ENCODE measurements at places on chromosomes 3 and 15.

- no peak for DNase-seq
Observed at GRCh38 chr3:23698652-23699313, 107.0 kb upstream of the UBE2E1 start.

DNA sequence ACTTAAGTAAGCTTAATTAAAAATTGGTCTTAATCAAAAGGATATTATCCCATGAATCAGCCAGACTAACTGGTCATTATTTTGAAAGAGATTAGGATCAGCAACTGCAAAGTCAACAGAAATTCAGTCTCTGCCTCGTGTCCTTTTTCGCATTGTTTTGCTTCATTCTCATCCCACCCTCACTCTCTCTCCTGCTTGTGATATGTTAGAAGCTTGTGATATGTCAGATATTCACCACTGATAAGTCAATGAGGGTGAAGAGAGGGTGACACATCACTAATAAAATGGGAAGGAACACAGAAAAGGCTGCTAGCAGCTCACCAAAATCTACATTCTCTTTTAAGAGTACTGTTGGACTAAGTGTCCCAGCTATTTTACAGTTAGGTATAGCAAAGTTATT lies 146.1 kb downstream of the SUCNR1 start:
- no peak for DNase-seq

GRCh38 chr15:69679623-69680228 lies 227.1 kb downstream of the RPLP1 start:
- no peak for DNase-seq

GRCh38 chr3:14274612-14274936 lies 96.0 kb downstream of the LSM3 start:
- no peak for DNase-seq

- DNase-seq: peak; percentile 41
Observed at GRCh38 chr3:73365756-73366397, 258.9 kb downstream of the PDZRN3 start.

- DNase-seq: peak; percentile 59
Observed at GRCh38 chr3:150227839-150228238, 180.3 kb upstream of the TSC22D2 start.

DNA sequence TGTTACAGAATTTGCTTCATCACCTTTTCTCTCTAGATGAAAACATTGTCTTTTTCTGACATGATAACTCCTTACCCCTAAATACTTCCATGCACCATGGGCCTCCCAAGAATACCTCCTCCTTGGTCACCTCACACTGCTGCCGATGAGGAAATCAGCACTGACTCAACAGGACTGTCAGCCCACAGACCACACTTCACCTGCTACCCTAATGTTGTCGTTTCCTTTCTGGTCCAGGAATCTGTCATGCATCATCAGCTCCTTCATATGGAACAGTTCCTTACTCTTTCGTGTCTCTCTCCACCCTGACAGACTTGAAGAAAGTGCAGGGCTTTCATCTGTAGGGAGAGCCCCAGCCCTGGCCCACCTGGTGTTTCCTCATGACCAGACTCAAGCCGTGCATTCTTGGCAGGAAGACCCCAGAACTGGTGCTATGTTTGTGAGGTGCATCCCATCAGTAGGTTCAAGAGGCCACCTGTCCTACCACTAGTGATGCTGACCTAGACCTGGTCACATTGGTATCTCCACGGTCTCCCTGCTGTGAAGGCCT lies 41.1 kb upstream of the PLXNA1 start:
- DNase-seq: no peak

DNA sequence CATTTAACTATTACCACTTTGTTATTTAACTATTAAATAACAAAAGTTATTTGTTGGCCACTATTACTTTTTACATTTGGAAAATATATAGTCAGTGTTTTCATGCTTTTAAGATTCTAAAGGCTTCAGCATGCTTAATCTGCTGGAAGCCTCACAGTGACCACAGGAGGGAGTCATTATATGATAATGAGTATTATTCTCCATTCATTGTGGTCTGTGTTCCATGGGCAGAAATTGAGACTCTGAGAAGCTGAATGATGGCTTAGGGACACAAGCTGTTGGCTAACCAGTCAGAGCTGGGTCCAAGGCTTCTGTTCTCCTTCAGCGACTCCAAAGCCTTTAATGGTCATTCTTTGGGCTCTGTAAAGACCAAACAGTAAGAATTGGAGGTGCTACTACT lies 64.7 kb downstream of the BFSP2 start:
- no peak for DNase-seq

DNA sequence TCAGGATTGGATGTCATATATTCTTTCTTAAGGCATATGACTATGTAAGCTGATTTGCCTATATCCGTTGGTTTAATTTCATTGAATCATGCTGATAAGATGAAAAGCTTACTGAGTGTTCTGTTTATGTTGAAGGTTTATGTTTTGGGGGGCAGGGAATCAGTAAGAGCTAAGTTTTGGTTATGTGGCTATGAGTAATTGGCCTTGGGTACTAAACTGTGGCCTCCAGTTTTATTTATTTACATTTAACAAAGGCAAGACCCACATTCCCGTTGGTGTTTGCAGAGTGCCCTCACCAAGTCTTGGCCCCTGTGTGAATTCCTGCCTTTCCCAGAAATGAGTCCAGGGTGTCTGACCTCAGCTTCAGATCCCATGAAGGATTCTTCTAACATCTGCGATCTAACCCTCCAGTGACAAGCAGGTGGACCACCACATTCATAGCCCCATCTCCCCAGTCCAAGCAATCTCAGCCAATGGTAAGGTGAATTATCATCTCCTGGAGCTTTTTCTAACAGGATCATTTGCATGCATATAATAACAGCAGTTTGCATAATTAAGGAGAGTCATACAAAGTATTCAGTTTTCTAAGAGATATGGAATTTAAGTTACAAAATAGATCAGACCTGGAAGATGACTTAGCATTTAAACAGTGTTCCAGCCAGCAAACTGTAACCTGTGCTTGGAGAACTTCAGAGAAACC lies 27.4 kb downstream of the GLDN start:
- no peak for DNase-seq

DNA sequence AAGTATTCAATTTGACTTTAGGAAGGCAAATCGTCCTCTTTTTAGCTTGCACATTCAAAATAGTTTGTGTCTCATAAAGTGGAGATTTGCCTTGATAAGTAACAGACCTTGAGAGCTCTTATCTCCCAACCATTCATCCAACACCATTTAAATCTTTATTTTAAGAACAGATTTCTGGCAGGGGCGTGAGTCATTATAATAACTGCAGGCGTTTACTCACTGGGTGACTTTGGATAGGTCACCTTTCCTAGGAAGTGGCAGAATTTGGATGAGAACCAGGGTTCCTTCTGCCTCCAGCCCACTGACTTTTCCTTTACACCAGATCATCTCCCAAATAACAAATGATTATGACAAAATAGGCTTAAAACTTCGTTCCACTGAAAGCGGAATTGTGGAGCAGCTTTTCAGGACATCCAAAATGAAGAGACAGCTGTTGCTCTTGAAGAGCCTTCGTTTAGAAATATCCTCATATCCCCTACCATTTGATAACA lies 5.0 kb downstream of the LMCD1 start:
- no peak for DNase-seq

DNA sequence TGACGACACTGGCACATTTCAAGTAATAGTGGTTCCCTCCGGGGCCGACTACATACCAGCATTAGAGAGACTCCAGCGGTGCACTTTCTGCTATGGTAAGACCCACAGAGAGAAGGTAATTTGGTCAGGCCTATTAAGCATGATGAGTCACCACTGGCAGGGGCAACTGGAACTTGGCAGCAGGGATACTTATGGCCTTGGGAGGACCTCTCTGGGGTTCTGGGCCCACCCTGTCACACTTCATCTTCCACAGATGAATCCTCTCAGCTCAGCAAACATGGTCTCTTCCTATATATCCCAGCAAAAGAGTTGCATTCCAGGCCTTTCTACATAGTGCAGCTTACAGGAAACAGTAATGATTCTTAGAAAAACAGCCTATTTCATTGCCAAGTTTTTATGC lies 88.0 kb downstream of the PIK3R4 start:
- peak; percentile 41 for DNase-seq

- no peak for DNase-seq
Observed at GRCh38 chr3:188241072-188241471, 87.1 kb downstream of the LPP start.

DNA sequence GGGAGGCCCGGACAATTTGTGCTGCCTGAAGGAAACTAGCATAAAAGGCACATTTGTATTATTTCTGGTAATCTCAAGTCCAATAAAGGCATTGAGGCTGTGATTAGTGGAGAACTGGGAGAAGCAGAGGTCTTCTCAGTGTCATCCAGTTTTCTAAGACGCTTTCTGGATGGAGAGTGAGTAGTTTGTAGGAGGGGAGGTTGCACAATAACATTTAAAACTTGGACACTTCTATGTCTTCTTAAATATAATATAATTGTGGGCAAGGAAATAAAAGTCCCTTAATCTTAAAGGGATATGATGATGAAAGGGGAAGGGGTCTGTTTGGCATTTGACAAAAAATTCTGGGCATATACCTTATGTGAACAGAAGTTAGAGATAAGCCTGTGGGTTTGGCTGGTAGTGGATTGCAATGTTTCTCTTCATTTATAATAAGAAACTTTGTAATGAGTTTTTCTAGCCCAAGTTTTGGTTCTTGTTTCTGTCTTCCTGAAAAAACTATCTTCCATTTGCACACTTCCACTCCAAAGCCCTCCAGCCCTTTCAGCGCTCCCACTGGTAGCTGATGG lies 291.6 kb upstream of the TGFBR2 start:
- DNase-seq: no peak

DNA sequence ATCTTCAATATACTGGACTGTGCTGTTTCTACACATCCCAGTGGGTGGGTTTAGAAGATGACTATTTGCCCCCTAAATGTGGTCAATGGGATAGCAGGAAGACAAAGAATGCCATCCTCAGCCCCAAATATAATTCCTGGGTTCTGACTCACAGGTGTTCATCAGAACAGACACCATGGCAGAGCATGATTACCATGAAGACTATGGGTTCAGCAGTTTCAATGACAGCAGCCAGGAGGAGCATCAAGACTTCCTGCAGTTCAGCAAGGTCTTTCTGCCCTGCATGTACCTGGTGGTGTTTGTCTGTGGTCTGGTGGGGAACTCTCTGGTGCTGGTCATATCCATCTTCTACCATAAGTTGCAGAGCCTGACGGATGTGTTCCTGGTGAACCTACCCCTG lies 3.0 kb downstream of the CXCR6 start:
- no peak for DNase-seq

DNA sequence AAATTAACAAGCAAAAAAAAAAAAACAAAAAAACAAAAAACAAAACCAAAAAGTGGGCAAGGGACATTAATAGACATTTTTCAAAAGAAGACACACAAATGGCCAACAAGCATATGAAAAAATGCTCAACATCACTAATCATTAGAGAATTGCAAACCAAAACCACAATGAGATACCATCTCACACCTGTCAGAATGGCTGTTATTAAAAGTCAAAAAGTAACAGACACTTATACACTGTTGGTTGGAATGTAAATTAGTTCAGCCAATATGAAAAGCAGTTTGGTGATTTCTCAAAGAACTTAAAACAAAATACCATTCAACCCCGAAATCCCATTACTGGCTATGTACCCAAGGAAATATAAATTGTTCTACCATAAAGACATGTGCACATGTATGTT lies 222.4 kb upstream of the CD96 start:
- DNase-seq: no peak

GRCh38 chr3:194089357-194090177 lies 46.4 kb upstream of the HES1 start:
- peak; percentile 92 for DNase-seq

DNA sequence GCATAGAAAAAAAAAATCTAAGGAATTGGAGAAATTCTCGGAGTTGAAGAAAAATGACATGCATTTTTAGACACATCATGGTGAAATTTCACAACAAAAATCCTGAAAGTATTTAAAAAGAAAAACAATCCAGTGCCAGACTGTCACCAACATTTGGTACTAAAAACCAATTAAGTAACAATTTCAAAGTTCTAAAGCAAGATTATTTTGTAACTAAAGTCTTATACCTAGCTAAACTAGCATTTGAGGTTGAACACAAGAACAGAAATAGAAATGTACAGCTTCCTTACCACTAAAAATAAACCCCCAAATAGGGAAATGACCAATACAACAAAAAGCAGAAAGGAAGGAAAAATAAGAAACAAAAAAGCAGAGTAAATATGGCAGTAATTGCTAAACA lies 11.9 kb downstream of the TOMM70 start:
- no peak for DNase-seq

DNA sequence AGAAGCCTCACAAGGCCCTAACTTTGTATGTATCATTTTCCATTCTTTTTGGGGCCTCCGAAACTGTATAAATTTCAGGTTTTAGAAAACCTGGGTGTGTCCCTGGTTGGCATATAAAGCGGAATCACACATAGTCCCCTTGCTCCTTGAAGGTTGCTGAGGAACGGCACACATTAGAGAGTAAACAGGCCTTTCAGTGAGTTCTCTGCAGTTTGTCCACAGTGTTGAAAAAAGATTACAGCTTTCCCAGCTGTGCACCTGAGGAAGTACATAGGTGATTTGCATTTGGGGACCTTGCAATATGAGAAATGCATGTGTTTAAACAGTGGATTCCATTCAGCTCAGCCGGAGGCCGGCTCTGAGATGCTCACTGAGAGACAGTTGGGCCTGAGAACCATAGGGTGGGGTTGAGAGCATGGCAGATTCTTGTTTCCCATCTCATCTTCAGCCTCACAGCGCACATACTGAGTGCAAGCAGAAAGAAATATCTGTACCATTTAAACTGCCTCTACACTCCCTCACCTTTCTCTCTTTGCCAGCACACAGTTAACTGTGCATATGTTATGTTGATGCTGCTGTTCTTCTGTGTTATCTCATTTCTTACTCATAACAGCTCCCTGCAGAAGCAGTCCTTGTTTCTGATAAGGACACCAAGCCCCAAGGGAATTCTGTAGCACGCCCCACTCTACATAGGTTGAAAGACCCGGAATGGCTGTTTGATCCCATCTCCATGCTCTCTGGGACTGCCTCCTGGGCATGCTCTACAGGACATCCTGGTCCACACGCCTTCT lies 60.4 kb downstream of the BOC start:
- DNase-seq: no peak

DNA sequence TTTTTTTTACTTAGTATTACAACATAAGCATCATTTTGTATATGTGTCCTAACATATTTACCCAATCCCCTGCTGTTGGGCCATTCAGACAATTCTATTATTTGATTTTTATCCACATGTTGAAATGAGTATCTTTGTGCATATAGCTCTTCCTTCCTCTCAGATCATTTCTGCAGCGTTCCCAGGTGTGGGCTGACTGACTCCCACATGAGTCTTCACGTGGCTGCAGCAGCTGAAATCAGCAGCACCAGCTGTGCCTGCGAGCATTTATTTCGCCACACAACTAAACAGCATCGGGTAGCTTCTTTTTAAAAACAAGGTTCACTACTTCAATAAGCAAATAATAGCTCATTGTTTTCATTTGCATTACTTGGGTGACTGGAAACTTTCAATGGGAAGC lies 44.5 kb upstream of the PDE8A start:
- no peak for DNase-seq

DNA sequence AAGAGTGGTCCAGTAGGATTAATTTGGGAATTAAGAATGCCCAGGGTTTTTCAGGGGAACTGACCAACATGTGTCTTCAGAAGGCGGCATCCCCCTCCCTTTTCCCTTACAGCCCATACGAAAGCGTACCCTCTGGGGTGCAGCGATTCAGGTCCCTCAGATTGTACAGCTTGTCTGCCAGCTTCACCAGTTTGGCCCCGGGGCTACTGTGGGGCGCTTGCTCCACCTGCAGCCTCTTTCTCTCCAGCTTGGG lies 848 bp downstream of the HDDC3 start:
- no peak for DNase-seq

GRCh38 chr3:174620138-174620537 lies 239.0 kb upstream of the NAALADL2 start:
- DNase-seq: no peak
